ENCODE measurements at places on chromosomes 16 and 17.

GRCh38 chr17:63646488-63646806 lies 24.2 kb downstream of the MAP3K3 start:
- no peak for DNase-seq

GRCh38 chr16:83238949-83239691 lies 568.7 kb upstream of the HSBP1 start:
- no peak for DNase-seq

DNA sequence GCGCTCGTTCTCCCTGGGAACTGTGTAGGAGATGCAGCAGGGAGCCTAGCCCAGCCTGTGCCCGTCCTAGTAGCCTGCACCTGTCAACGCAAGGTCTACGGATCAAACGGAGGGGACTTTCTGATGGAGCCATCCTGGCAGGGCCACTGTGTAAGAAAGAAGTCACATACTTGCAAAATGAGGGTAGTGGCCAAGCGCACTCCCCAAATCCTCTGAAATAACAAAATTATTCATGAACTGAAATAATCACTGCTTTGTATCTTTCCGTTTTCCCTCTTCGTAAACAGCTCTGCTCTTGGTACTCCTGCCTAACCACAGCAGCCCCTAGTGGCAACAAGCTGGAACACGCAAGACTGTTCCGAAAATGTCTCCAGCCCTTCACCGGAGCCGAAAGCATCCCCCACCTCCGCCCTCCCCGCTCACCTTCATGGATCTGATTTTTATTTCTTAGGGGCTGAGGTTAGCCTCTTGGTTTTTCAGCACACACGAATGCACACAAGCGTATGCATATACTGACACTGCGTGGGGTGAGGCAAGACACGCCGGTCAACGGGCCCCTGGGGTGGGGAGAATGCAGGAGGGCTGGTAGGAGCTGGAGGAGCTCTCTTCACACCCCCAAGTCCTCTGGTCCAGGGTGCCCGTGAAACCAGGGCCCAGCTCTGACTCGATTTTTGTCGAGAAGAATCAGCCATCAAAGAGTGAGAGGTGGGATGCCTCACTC lies 100.8 kb downstream of the ABCC12 start:
- peak; percentile 30 for DNase-seq

- DNase-seq = no peak
Measured at GRCh38 chr16:7555459-7555858, 222.8 kb downstream of the RBFOX1 start.

DNA sequence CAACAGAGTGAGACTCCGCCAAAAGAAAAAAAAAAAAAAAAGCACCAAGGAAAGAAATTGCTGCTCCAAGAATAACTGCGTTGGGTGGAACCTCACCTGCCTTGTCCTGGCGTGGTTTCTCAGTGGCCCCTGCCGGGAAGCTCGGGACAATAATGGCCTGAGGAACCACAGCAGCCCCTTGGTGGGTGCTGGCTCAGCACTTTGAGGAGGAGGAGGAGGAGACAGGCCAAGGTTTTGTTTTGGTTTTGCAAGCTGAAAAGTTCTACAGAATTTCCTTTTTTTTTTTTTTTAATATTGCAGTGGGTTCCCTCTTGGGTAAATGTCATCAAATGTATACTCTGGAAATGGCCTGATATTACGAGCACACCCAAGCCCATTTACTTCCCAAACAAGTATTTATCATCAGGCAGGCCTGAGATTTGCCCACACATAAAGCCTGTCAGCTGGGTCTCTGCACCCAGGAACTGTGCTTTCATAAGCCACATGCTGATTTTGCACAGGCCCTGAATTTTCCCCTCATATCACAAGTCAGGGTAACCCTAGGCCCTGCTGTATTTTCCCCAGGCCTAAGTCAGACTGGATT lies 78.3 kb downstream of the SOCS1 start:
- no peak for DNase-seq

- DNase-seq = no peak
Measured at GRCh38 chr17:14057591-14057990, 11.7 kb upstream of the COX10 start.

- DNase-seq = no peak
Measured at GRCh38 chr17:40056379-40057015, 2.3 kb upstream of the MED24 start.

- DNase-seq = no peak
Measured at GRCh38 chr17:79188048-79188447, 113.4 kb downstream of the ENGASE start.

DNA sequence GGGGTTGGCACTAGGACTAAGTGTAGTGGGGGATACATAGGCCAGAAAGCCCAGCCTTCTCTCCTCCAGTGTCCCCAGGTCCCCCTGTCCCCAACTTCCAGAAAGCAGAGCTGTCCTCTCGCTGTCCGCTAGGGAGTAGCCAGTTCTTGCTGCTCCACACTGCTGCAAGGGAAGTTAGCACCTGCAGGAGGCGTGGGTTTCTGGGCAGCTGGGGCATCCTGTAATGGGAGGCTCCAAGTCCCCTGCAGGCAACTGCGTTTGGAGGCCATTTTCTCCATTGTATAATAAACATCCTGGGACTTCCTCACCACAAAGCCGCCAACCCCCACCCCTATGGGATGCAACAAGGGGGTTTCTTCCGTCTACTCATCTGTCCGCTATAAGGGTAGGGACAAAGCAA lies 1.7 kb downstream of the RPRML start:
- no peak for DNase-seq

DNA sequence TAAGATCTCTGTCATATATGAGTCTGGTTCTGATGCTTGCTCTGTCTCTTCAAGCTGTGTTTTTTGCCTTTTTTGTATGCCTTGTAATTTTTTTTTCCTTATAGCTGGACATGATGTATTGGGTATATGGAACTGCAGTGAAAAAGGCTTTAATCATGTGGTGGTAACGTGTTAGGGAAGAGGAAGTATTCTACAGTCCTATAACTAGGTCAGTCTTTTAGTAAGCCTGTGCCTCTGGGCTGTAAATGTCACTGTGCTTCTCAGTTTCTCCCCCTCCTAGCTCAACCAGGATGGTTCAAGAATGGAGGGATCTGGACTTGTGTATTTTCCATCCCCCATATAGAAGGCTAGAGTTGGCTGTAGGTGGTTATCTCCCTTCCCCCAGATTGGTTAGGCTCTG lies 202.3 kb upstream of the AXIN2 start:
- DNase-seq = no peak

GRCh38 chr16:10631886-10632285 lies 51.5 kb upstream of the EMP2 start:
- DNase-seq = no peak

DNA sequence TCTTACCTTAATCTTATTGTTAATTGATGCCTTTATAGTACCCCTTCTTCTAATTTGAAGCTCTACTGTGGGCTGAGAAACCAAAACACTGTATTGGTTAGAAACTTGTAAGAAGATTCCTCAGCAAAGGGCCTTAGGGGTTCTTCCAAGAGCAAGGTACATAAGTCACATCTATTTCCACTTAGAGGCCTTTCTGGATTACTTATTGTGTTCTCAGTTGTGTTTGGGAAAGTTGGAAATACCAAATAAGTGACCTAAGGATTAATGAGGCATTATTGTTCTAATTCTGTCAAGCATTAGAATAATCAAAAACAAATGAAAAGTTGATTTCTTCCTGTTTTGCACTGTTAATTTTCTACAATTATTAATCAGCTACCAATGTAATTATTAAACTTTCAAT lies 85.8 kb downstream of the SKAP1 start:
- DNase-seq = no peak

- DNase-seq = no peak
Measured at GRCh38 chr17:3447625-3448024, 14.0 kb upstream of the OR1E2 start.

DNA sequence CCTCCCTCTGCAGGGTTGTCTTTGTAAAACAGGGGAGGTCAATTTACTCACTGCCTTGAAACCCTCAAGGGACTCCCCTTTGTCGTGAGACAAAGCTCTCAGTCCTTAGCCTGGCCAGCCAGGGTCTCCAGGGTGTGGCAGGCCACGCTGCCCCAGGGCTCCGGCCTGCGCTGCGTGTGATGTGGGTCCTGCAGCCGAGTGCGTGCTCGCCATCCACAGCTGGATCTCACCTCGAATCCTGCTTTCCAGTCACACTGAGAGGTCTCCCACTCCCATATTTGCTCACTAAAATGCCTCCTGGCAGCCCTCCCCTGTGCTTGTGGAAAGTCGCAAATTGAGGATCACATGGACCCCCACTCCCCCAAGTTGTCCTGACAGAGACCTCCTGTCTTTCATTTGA lies 10.0 kb upstream of the CLEC18C start:
- peak; percentile 0 for DNase-seq

DNA sequence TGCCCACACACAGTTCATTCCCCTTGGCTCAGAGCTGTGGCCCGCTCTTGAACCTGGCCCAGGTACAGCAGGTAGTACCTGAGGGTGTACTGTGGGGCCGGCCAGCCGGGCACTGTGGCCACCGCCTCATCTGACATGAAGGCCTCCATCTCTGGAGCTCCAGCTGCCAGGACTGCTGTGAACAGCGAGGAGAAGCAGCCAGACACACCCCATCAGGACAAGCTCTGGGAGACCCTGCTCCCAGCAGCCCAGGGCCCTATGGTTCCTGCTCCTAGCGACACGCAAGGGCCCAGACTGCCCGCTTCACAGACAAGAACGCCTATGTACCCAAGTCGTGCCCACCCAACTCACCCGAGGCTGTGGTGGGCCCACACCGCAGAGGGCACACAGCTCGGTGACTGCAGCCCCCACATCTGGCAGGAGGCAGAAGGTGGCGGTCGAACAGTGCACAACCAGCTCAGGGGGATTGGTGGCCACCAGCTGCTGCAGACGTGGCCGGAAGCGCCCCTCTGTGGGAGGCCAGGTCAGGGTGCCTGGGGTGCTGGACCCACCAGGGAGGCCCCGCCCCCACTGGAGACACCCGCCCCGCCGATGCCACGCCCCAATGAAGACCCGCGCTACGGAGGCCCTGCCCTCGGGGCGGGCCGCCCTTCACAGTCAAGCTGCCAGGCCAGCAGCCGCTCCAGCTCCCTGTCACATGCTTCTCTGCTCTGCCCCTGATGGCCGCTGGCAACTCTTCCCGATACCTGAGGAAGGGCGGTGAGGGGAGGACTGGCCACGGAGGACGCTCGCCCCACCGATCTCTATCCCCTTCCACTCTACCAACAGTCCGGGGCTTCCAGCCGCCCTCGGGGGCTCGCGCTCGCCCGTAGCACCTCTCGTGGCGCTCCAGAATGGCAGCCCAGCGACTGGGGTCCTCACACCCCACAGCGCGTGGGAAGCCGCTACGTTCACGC lies 1.1 kb upstream of the STUB1 start:
- DNase-seq = peak; percentile 18

- DNase-seq = no peak
Measured at GRCh38 chr16:4218202-4218601, 23.7 kb downstream of the SRL start.

GRCh38 chr17:75364078-75364477 lies 41.4 kb downstream of the GRB2 start:
- no peak for DNase-seq

- DNase-seq = no peak
Measured at GRCh38 chr16:2422123-2422867, 7.0 kb upstream of the CCNF start.

DNA sequence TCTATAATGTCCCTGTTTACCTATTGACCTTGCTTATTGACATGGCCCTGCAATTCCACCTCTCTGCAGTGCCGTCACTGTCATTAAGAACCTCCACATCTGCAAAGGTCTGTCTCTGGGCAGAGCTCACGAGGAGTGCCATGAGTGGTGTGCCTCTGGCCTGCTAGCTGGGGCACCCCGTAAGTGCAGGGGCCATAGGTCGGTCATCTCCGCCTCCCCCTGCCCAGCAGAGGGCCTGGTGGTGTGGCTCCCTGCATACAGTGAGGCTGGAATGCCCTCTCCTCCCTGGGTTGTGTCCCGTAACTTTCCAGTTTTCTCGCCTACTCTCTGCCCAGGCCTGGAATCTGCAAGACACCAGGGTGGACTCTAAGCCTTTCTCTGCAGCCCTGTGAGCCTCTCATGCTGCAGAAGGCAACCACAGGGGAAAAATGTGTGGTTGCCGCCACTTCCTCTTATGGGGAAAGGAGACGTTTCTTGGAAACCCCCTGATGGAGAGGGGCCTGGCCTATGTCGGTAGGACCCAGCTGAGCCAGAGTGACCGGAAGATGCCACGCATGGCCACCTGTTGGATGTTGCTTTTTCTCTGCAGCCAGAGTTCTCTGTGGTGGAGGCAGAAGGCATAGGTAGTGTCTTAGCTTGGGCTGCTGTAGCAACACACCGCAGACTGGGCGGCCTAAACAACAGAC lies 2.7 kb upstream of the SNX20 start:
- DNase-seq = peak; percentile 72

GRCh38 chr16:76676356-76676755 lies 399.2 kb downstream of the CNTNAP4 start:
- no peak for DNase-seq

DNA sequence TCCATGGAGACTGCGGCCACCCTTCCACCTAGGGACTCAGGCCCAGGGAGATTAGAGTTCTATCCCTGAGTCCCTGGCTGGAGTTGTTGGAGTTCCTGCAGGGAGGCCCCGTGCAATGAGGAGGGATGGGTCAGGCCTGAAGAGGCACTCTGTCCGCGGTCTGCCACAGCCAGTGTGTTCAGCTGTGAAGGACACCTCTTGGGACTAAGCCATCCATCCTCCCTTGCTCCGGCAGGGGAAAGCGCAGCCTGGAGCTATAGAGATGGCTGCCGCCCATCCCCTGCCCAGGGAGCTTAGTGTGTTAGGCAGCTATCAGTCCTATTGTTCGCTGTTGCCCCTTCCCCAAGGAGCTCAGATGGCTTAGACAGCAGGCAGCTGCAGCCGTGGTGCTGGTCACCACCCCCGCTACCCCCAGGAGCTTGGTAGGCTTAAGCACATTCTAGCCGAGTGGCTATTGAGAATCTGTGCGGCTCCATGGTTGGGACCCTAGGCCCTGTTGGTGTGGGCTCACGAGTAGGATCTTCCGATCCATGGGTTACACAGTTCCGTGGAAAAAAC lies 141.3 kb downstream of the CYB561 start:
- no peak for DNase-seq

DNA sequence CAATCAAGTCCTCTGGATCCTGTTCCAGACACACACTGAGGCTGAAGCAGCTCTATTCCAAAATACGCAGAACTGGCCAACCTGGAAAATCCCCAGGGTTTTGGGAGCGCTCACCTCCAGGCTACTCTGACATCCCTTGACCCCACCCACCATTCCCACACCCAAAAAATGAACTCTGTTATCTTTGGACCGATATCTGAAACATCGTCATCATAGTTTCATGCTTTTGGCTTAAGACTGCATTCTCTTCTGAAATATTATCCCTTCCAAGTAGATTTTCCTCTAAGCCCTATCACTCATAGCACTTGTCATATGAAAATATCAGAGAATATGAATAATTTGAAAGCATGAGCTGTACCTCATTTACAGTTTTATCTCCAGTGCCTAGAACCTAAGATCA lies 34.7 kb downstream of the VAT1L start:
- no peak for DNase-seq

- no peak for DNase-seq
Measured at GRCh38 chr17:82696916-82697807, 1.3 kb downstream of the RAB40B start.

DNA sequence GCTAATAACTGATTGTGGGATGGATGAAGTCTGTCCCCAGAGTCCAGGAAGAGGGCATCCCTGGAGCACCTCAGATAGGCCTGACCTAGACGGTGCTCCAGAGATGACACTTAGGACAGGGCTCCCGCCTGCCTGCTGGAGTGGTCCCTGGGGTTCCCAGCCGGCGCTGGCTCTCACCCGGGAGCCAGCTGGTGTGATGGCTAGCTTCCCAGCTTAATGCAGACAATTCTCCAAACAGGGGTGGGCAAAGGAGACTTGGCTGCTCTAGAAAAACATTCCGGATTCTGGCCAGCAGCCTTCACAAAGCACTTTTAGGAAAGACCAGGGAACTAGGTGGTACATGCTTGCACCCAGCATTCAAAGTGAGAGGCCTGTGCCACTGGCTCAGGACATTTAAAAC lies 18.6 kb downstream of the ACE start:
- no peak for DNase-seq
